ENCODE measurements at places on chromosomes 7 and 10. TPM values are rescaled to one million over a fixed set of nuclear protein-coding genes. Genes with fewer than 3 reads are reported as not detected.

Gene NXPH1
- total RNA-seq = not detected

Gene PRF1
- 5.4 TPM for total RNA-seq

Gene SP8
- not detected for total RNA-seq

Gene GAD2
- total RNA-seq = not detected

Gene BEND7
- total RNA-seq = 15.3 TPM

Gene INHBA
- 44.8 TPM for total RNA-seq

Gene UCN3
- total RNA-seq = not detected

Gene IFIT1B
- not detected for total RNA-seq

Gene ANKRD1
- total RNA-seq = 6.6 TPM

Gene UBE2H
- 136 TPM for total RNA-seq

Gene OR6V1
- total RNA-seq = not detected

Gene PIP
- total RNA-seq = 1.1 TPM

Gene CDH23
- total RNA-seq = 10.6 TPM

Gene SRPK2
- 26.5 TPM for total RNA-seq

Gene CLEC2L
- total RNA-seq = not detected

Gene CYP26A1
- total RNA-seq = not detected

Gene ABCC2
- total RNA-seq = 0.71 TPM

Gene FKBP6
- not detected for total RNA-seq

Gene PODXL
- 23.0 TPM for total RNA-seq

Gene AKR1B1
- total RNA-seq = 116 TPM

All from thoracic aorta (tissue), 2 donors.